NCI-H1092 (cell line): ENCODE measurements at places on chromosomes 12 and 14.

- DNase-seq: no peak
Observed at GRCh38 chr12:20805921-20806320, 4.6 kb upstream of the SLCO1B3 start.

DNA sequence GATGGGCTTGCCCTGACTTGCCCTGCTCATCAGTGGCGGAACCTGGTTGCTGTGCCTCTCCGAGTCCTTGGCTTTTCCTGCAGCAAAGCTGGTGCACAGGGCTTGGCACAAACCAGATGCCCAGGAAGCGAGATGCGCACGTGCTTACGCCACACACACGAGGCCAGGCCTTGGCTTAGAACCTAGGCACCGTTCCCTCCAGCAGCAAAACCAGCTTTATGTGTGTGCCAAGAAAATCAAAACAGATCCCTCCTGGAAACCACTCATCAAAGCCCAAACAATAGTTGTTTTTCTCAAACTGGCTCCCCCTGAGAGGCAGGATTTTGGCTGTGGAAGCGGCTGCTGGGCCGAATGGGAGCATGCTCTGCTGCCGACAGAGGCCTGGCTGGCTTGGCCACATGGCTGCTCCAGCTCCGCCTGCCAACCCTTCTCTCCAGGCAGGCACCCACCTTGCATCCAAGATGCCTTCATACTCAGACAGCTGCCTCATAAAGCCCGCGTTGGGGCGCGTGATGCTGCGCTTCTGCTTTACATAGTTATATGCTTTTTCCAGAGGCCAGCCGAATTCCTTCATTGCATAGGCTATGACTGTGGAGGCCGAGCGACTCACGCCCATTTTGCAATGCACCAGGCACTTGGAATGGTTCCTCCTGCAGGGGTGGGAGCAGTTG is 58.7 kb downstream of the SSH1 start:
- no peak for DNase-seq

DNA sequence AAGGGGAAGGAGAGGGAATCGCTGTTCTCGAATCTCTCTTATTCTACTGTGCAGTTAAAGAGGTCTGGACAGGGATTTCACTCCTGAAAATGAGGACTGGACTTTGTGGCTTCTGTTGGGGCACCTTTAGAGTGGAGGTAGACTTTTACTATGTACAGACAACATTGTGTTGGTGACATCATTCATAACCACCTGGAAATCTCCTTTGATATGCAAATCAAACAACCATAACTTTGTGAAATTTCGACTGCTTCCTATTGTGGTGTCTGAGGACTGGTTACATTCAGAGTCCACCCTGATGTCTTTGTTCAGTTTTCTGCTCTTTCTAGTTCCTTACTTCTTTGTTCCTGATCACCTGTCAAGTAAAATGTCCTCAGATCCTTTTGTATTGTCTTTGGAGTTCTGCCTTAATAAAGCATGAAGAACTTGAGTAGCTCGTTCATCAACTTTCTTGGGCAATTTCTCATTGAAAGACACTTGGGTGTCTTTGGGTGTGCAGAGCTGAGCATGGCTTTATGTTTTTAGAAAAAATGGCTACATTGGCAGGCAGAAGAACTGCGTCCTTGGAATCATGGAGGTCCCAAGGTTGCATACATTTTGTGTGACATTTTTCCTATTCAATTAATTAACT is 29.8 kb downstream of the LRRK2 start:
- no peak for DNase-seq

GRCh38 chr12:133120385-133121191 is 9.5 kb downstream of the ZNF891 start:
- no peak for DNase-seq

DNA sequence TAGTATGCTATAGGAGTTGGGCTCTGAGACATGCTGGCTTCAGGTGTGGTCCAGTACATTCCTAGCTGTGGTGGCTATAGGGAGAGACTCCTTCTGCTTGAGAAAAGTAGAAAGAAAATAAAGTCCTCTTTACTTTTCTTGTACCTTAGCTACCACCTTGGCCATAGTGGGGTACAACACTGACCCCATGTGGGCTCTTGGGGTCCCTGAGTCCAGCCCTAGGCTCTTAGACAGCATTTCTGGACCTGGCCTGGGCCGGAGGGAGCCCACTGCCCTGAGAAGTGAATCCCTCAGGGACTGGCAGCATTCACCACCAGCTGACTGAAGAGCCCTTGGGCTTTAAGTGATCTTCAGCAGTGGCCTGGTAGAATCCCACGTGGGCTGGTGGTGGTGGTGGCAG is 143.1 kb downstream of the SYT10 start:
- no peak for DNase-seq

GRCh38 chr12:17829813-17830212 is 260.2 kb downstream of the RERGL start:
- no peak for DNase-seq

DNA sequence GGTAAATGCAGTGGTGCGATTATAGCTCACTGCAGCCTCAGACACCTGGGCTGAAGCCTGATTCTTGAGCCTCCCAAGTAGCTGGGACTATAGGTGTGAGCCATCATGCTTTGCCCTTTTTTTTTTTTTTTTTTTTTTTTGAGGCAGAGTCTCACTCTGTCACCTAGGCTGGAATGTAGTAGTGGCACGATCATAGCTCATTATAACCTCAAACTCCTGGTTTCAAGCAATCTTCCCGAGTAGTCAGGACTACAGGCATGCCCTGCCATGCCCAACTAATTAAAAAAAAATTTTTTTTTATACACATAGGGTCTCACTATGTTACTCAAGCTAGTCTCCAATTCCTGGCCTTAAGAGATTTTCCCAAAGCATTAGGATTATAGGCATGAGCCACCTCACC is 6.9 kb downstream of the ATP2A2 start:
- DNase-seq: no peak

DNA sequence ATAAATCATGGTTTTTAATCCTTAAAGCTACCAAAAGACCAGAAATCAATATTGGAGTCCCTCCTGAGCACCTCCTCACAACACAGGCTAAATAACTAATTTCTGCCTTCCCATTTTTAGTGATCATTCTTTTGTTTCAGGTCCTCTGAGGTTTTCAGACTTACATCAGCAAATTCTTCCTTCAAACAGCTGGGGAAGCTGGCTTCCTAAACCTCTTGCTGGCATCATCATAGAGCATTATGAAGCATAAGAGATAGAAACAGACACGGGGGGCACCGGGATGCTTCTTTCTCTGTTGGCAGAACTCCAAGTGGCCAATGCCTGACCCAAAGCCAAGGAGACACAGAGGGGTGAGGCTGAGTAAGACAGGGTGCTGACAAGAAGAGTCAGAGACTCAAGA is 47.9 kb upstream of the DBX2 start:
- DNase-seq: no peak

- DNase-seq: peak; percentile 0
Observed at GRCh38 chr12:85155791-85156190, 119.6 kb downstream of the LRRIQ1 start.

GRCh38 chr14:51295646-51296263 is 55.7 kb downstream of the TMX1 start:
- no peak for DNase-seq

GRCh38 chr12:19799895-19800602 is 360.8 kb downstream of the AEBP2 start:
- no peak for DNase-seq
